ENCODE measurements at places on chromosomes 11 and 22.

DNA sequence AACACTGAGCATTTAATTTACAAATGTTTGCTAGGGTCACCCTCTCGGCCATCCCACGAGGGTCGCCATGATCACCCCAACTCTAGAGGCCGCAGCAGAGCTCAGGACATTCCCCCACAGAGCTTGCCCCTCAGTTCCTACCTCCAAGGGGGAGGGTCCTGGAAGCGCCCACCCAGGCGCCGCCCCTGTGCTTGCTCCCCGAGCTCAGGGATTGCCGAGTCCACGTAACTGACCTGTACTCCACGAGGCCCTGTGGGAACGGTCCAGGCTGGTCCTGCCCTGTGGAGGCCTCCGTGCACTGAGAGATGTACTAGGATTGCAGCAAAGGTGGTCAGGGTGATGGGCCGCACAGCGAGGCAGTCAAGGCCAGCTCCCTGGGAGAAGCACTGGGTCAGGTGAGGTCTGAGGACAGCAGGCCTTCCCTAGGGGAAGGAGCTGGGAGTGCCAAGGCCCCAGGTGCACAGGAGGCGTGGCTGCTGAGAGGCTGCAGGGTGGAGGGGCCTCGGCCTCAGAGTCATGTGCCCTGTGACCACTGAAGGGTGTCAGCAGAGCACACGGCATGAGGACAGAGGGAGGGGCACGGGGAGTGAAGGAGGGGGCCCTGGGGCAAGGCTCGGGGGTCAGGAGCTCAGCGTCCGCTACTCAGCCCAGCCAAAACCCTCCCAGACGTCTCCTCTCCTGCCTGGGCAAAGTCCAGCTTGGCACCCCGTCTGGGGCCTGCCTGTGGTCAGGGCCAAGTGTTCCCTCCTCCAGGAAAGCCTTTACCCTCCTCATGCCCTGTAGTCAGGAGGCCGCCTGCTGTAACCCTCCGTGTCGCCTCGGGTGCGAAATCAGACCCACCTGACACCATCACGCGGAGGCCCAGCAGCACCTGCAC is 2.4 kb upstream of the MIOX start:
- peak; percentile 58 for DNase-seq

DNA sequence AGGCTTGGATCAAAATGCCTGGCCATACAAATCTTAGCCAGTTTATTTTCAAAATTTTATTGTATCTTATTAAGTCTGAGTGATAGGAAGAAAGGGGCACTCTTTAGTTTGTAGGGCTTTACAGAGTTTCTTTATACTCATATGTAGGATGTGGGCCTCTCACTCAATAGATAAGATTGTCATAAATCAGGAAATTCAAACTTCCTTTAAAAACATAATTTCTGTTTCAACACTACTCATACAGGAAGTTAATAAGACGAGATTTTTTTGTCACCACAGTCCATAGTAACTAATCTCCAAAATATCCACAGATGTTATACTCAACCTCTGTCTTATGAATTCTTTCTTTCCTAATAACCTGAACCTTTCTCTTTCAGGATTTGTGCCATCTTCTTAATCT is 13.3 kb upstream of the OR56B4 start:
- no peak for DNase-seq

DNA sequence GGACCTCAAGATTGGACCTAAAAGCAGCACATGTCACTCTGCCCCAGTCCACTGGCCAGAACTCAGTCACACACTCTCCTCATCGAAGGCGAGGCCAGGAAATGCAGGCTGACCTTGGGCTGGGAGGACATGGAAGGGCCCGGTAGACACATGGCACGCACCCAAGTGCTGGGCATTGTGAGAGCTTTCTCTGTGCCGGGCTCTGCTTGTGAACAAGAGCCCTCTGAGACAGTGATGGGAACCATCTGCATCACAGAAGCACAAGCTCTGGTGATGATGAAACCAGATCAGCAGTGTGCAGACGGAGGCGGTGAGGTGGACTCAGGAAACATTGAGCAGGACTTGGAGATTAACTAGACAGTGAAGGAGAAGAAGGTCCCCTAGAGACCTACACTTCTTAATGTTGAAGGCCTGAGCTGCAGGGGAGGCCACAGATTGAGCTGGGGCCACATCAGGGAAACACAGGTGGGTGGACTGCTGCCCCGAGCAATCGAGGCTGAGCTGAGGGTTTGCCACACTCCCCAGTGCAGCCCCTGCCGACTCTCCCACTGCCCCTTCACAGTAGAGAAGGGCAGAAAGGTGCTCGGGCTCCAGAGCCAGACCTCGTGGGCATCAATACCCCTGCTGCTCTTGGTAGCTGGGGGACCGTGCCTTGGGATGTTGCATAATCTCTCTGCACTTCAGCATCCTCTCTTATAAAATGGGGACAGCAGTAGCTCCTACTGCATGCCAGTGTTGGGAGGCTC is 1460.5 kb downstream of the TBC1D22A start:
- no peak for DNase-seq

DNA sequence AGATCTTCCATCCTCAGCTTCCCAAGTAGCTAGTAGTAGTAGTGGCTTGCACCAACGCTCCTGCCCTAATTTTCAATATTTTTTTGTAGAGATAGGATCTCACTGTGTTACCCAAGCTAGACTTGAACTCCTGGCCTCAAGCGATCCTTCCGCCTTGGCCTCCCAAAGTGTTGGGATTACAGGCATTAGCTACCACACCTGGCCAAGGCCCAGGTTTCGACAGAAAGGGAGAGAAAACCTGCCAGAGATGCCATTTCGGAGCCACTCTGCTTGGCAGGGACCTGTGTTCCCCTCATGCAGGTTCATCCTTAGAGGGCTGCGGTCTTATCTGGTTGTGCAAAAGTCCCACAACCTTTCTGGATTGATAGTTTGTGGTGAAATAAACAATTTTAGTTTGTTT is 41.4 kb downstream of the FAM83F start:
- DNase-seq = no peak

GRCh38 chr11:98940913-98941312 is 79.8 kb upstream of the CNTN5 start:
- DNase-seq = no peak
